ENCODE measurements at places on chromosomes 4 and X.

DNA sequence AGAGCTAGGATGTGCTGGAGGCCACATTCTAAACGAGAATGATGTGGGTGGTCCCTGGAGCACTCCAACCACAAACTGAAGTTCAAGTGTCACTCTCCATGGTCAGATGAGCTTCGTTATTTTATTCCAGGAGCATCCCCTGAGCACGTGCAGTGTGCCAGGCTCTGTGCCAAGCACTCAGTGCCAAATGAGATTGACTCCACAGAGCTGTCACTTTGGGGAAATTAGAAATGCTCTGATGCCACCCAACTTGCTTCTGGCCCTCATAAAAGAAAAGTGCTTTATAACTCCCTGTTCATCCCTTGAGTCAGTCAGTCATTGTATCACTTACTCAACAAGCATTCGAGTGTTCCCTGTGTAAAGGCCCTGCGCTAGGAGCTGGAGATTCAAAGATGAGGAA lies 91.2 kb downstream of the RTL5 start:
- DNase-seq = no peak

GRCh38 chr4:10158333-10158942 lies 41.8 kb upstream of the WDR1 start:
- DNase-seq = no peak

GRCh38 chrX:77346859-77347258 lies 100.3 kb upstream of the FGF16 start:
- DNase-seq = no peak

GRCh38 chr4:98484031-98484430 lies 174.4 kb downstream of the TSPAN5 start:
- no peak for DNase-seq

DNA sequence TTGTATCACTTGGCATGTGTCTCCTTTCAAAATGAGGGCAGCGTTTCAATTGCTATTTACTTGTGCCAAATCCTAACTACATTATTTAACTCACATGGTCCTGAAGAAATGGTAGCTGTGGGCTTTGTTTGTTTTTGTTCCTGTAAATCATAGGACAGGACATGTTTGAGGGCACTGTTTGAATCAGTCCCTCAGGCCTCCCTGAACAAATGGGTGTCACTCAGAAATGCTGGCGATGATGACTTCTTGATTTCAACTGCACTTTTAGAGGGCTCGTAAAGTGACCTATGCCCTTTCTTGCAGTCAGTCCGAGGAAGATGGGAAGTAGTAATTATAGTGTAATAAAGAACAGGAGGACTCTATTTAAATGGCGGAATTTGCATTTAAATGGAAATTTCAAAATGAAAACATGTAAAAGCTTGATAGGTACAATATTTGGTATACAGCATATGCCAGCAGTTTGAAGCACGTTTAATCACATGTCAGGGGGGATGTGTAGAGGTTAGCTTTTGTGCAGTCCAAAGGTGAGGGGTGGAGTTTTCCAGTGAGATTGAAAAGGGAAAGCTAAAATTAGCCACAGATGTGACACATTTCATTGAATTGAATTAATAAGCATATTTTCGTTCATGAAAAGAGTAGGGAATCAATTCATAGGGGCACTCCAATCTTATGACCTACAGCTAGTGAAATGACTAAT lies 1958.7 kb upstream of the IGFBP7 start:
- DNase-seq = no peak

DNA sequence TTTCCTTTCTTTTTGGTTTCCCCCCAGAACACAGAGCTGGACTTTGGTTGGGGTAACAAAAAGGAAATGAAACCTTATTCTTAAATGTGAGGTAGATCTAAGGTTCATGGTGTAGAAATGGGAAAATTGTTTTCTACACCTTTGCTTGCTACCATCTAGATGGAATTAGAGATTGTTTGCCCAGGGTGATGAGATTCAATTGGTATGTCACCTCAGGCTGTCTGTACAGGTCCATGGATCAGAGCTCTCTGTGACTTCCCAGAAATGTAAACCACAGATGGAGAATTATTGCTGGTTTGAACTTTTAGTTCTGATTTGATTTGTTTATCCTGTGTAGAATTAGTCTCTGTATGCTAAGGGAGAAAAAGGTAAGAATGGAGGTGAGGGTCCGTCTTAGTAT lies 146.7 kb downstream of the PCDH7 start:
- no peak for DNase-seq

DNA sequence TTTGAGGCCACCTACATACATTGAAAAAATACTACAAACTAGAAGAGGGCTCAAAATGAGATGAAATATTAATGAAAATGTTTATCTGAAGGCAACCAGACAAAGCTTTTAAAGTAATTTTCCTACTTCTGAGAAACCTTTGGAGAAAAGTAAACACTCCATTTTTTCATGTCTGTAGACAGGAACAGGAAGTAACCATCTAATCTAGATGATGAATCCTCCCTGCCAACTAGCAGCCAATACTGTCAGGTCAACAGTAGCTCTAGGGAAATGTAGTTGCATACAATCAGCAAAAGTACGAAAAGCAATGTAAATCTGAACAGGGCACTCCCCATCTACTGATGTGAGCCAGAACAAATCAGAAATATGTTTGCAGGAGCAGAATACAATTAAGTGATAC lies 49.0 kb downstream of the AMMECR1 start:
- DNase-seq = no peak

- no peak for DNase-seq
These were observed 76.3 kb upstream of the IL15 start for GRCh38 chr4:141560056-141560455.

GRCh38 chr4:57156242-57156990 lies 46.2 kb upstream of the IGFBP7 start:
- no peak for DNase-seq

DNA sequence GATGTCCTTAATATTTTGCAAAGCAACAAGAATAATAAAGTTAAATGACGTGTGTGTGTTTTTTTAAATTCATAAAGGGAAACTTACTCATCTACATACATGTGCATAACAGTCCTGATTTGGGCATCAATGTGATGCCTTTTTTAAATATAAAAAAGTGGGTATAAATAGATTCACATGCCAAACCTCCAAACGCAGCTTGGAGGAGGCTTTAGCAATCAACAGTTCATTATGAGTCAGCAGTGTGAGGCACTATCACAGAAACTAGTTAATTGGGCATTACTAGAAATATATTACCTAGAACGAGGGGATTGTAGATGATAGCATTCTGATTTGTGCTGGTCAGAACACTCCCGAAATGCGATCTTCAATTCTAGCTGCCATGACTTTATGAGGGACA lies 115.1 kb downstream of the HS6ST2 start:
- no peak for DNase-seq

- no peak for DNase-seq
These were observed 279.8 kb upstream of the MAGEB18 start for GRCh38 chrX:25858273-25858880.

DNA sequence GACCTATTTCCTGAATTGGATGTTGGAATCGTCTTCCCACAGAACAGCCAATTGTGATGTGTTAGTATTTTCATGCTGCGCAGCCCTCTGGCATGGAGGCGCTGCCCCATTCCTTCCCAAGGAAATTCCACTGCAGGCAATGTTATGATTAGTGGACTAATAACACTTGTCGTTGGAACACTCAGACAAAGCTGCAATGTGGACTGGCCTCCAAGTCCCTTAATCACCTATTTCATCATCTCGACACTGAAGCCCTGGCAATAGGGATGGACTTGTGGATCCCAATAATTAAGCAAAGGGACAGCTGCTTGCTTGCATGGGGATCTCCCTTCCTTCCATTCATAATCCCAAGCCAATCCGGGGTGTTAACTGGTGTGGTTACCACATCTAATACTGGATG lies 78.8 kb upstream of the PLAC1 start:
- DNase-seq = no peak

GRCh38 chr4:179605196-179605595 lies 2163.0 kb upstream of the AGA start:
- no peak for DNase-seq

DNA sequence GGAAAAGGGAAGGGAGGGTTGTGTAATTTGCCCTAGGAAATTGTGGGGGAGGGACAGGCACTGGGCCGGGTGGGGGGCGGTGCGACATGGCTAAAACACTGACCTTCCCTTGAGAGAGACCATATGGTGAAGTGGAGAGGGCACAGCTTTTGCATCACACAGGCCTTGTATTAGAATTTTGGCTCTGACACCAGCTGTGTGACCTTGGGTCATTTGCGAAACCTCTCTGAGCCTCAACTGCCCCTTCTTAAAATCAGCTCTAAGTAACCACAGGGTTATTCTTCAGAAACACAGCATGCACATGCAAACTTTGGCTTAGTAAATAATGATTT lies 25.8 kb downstream of the PDGFRA start:
- DNase-seq = no peak

DNA sequence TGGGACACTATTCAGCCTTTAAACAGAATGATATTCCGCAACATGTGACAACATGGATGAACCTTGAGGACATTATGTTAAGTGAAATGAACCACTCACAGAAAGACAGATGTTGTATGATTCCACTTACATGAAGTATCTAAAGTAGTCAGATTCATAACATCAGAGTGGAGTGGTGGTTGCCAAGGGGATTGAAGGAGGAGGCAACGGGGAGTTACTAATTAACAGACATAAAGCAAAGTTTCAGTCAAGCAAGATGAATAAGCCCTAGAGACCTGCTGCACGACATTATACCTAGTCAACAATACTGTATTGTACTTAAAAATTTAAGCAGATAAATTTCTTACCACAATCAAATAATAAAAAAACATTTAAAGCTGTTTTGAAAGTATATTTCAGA lies 105.0 kb upstream of the NR0B1 start:
- no peak for DNase-seq

GRCh38 chr4:90602726-90603125 lies 475.5 kb downstream of the CCSER1 start:
- no peak for DNase-seq

- no peak for DNase-seq
These were observed 102.0 kb downstream of the HPGD start for GRCh38 chr4:174420316-174420715.

DNA sequence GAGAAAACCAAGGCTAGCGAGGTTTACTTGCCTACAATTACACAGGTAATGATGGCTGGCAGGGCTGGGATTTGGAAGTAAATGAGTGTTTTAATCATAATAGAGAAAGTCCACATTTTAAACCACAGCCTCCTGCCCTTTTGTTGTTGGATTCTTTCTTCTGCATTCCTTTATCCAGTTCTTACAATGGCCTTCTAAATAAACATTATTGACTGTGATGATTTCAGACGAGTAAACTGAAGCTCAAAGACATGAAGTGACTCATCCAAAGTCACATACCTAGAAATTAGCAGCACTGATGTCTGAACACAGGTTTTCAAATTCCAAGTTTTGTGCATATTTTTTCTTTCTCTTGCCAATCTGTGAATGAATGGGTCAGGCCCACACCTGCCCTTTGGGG lies 51.2 kb upstream of the C1QTNF7 start:
- no peak for DNase-seq

DNA sequence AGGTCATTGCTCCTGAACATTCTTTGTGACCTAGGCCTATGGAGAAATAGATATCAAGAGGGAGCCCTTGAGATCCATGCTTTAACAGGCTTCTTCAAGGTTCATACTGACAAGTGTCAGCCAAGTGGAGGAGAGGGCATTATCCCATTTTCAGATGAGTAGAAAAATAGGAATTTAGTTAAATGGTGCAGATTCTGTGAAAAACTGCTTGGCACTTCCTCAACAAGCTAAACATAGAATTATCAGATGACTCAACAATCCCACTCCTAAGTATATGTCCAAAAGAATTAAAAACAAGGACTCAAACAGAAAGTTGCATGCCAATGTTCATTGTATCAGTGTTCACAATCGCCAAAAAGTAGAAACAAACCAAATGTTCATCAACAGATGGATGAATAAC lies 43.8 kb upstream of the KCNIP4 start:
- no peak for DNase-seq

DNA sequence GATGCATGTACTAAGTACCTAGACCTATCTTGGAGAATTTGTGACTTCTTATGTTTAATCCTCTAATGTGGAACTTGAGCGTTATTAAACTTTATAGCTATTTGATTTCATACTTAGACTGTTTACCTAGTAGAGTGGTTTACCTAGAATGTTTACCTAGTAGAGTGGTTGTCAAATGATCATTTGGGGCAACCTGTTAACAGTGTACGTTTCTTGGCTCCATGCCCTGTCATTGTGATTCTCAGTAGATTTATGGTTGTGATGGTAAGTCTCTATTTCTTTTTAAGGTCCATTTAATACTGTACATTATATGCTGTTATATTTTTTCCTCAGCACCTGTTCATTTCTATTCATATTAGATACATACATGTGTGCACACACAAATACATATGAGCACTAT lies 233.0 kb upstream of the MAD2L1 start:
- DNase-seq = no peak

- DNase-seq = no peak
These were observed 36.1 kb downstream of the NBDY start for GRCh38 chrX:56764975-56765791.

DNA sequence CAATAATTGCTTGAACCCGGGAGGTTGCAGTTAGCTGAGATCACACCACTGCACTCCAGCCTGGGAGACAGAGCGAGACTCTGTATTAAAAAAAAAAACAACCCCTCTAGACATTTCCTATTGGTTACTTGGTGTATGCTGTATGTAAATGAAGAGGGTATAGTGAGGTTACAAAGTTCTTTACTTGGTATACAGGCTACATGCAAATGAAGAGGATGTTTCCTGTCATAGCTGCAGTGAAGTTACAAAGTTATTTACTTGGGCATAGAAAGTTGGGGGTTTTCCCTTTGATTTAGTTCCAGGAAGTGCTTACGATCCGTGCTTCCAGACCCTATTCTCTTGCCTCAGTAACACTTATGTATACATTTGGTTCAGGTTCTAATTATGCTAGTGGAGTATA lies 38.4 kb upstream of the CLNK start:
- DNase-seq = no peak

DNA sequence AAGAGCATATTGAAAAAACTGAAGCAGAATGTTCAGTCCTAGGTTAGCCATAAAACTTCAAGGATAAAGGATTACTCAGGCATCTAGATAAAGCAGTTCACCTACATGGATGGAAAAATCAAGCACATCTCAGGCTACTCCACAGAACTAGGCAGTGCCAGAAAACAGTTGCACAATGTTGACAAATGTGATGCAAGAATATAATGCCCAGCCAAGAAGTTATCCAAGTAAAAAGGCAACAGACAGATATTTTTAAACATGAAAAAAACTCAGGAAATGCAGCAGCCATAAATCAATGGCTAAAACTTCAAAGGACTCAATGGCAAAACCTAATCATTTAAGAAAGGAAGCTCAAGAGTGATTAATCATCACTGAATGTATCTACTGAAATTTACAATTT lies 456.0 kb upstream of the FAM241A start:
- no peak for DNase-seq
